Ovary (tissue), 10 donors: ENCODE measurements at places on chromosomes 11 and 22. TPM values are rescaled to one million over a fixed set of nuclear protein-coding genes. Genes with fewer than 3 reads are reported as not detected.

GRCh38 chr11:44016546-44017442 lies 31.0 kb upstream of the ACCSL start:
- no peak for DNase-seq

DNA sequence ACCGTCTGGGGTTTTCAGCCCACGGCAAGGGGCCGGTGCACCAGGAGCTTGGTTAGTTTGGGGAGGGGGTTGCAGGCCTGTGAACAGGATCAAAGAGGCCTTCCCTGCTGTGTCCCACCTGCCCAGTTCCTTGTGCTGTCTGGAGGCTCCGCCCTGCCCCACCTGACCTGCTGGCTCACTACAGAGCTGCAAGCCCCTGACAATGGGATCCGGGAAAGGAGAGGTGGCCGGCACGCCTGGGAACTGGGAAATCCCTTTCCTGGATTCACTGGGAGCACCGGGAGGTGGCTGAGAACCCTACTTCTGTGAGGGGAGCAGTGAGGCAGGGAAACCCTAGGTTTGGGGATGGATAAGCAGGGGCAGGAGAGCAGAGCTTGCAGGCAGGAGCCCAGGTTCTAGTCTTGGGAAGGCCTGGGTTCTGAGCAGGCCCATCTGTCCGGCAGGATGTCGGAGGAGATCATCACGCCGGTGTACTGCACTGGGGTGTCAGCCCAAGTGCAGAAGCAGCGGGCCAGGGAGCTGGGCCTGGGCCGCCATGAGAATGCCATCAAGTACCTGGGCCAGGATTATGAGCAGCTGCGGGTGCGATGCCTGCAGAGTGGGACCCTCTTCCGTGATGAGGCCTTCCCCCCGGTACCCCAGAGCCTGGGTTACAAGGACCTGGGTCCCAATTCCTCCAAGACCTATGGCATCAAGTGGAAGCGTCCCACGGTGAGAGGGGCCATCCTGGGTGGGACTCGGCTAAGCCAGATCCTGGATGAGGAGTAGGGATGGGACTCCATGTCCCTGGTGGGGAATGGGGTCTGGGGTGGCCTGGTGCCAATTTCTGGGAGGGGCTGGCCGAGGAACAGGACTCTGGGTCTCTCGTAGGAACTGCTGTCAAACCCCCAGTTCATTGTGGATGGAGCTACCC lies 786 bp downstream of the CAPN1 start:
- peak; percentile 48 for DNase-seq

DNA sequence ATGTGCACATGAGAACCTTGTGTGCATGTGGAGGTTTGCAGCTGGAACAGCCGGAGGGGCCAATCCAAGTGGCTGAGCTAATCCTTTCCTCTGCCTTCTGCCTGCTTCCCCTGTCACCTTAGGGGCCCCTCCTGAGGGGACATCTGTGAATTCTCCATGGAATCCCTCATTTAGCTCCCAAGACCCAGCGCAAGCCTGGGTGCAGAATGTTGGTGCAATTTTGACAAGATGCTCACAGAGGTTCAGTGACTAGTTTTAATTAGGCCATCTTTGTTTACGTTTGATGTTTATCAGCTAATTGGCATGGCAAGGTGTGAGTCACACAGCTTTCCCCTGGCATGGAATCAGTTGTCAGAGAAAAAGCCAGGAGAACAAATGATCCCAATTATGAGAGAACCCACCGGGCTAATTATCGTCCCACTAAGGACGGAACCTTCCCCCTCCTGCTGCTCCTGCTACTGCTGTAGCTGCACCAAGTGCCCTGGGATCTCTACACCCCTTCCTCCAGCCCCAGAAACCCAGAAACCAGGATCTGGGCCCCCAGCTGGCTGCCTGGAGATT lies 63.6 kb upstream of the PAX6 start:
- DNase-seq, result no peak

DNA sequence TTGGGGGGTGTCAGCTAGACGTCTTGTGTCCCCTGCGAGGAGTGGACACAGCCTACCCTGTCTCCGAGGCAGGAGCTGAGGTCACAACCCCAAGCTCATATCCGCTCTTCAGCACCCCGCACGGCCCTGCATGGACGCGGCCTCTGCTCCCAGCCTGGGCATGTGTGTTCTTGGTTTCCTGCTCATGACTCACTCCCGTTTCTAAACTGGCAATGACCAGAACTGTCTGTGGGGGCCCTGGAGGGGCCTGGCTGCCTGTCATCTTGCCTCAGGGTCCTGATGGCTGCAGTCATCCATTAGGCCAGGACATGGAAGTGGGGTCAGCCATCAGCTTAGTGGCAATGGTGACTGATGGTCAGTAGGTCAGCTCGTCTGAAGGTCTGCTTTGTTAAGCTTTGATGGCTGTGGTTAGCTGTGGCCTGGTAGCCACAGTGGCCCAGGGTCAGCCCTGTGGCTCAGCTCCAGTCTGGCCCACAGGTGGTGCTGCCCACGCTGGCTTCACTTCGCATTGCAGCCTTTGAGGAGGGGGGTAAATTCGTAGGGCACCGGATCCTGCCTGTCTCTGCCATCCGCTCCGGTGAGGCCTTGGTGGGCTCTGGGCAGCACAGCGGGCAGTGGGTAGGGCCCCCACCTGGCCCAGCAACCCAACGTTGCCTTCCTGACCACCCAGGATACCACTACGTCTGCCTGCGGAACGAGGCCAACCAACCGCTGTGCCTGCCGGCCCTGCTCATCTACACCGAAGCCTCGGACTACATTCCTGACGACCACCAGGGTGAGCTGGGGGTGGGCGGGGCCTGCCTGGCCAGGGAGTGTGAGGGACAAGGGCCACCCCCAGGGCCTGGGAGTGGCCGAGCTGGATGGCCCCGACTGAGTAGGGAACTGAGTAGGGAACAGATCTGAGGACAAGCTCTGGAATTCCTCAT lies 12.0 kb downstream of the PLCB3 start:
- DNase-seq, result no peak

- no peak for DNase-seq
Measured at GRCh38 chr22:28716686-28717085, 24.9 kb downstream of the CHEK2 start.

DNA sequence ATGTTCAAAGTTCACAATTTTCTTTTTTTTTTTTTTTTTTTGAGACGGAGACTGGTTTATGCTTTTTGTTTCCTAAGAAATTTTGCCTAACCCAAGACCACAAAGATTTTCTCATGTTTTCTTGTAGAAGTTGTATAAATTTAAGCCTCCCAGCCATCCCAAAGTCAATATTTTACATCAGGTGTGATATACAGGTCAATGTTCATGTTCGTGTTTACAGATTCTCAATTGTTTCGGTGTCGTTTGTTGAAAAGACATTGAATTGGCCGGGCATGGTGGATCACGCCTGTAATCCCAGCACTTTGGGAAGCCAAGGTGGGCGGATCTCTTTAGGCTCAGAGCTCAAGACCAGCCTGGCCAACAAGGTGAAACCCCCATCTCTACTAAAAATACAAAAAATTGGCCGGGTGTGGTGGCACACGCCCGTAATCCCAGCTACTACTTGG lies 15.4 kb downstream of the FRMD8 start:
- no peak for DNase-seq

- no peak for DNase-seq
Measured at GRCh38 chr11:3962406-3962840, 107.0 kb downstream of the STIM1 start.

DNA sequence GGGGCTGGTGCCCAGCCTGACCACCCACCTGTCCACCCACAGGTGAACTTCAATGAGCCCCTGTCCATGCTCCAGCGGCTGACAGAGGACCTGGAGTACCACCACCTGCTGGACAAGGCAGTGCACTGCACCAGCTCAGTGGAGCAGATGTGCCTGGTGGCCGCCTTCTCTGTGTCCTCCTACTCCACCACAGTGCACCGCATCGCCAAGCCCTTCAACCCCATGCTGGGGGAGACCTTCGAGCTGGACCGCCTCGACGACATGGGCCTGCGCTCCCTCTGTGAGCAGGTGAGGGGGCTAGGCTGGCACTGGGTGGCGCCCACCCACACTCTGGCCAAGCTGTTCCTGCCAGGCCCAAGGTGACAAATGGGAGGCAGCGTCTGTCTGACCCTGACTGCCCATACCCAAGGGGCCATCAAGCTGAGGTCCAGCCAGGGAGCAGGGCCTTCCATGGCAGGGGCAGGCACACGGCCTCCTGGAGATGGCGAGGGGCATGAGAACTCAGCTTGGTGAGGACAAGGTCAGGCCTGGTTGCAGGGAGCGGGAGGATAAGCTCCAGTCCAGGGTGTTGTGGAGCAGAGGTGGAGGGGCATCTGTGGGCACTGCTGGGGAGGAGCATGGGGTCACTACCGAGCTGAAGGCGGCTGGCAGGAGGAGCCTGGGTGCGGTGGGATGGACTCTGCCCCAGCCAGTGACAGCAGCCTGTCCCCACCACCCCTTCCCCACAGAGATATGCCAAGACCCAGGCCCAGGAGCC lies 77.7 kb downstream of the MORC2 start:
- peak; percentile 41 for DNase-seq

GRCh38 chr22:42630901-42631602 lies 9.3 kb downstream of the ATP5MGL start:
- DNase-seq, result no peak

DNA sequence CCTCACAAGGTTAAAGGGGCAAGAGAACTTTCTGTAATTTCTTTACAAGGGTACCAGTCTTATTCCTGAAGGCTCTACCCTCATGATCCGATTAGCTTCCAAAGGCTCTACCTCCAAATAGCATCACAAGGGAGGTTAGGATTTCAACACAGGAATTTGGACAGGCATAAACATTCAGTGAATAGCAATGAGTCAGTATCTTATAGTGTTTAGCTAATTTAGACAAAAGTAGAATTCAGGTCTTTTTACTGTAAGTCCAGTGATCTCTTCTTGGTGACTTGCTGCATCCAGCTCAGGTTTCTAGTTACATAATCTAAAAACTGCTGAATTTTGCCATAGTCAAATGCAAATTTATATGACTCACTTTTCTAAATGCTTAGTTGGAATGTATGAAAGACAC lies 1995.6 kb upstream of the RAG2 start:
- no peak for DNase-seq

- no peak for DNase-seq
Measured at GRCh38 chr11:130475426-130476053, 27.1 kb downstream of the ADAMTS15 start.

DNA sequence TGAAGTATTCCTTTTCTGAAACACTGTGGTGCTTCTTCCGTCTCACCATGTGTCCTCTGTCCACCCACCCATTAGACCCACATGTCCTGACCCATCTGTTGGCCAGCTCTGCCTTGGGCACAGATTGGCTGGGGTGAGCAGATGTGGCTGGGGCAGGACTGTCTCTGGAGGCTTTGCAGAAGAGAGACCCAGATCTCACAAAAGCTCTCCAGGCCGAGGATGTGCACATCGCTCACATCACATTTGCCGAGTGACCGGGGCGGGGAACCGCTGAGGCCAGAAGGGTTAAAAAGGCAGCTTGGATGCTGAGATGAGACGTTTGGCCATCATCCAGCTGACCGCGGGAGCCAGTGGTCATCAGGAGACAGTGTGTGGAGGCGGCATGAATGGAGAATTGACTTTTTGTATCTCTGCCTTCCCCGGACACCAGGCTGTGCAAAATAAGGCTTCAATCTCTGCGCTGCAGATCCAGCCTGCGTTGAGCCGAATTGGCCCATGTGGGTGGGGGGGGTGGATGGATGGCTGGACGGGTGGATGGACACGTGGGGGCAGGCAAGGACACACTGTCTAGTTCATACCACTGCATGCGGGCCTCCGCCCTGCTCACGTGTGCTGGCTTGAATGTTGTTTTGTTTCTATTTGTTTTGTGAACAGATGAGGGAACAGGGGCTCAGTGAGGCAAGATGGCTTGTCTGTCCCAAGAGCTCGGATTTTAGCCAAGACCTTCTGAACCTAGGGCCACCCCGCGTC lies 6.1 kb downstream of the IFITM10 start:
- DNase-seq, result peak; percentile 48

DNA sequence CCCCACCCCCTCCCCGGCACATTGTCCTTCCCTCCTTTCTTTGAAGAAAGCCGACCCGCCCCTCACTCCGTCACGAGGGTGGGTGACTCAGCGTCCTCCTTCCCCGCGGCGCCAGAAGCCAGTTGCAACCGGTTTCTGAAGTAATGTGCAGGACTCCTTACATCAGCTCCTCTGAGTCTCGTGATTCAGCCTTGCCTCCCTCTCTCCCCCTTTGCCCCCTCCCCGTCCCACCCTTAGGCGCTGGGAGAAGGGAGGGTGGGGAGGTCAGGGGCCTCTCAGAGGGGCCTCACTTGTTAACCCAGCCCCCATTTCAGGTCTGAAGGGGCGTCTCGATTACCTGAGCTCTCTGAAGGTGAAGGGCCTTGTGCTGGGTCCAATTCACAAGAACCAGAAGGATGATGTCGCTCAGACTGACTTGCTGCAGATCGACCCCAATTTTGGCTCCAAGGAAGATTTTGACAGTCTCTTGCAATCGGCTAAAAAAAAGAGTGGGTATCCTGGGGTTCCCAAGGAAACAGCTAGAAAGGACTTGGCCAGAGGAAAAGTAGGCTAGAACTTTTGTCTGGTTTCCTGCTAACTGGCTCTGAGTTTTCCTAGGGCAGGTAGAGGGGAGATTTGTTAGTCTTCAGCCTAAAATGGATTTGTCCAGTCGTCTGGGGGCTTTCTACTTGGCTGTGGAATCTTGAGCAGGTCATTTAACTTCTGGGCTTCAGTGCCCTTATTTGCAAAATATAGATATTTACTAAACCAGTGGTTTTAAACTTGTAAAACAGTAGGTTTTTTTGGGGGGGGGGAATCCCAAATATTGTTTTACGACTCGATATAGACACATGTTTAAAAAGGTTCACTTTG lies 1.1 kb downstream of the SLC3A2 start:
- DNase-seq, result peak; percentile 95

DNA sequence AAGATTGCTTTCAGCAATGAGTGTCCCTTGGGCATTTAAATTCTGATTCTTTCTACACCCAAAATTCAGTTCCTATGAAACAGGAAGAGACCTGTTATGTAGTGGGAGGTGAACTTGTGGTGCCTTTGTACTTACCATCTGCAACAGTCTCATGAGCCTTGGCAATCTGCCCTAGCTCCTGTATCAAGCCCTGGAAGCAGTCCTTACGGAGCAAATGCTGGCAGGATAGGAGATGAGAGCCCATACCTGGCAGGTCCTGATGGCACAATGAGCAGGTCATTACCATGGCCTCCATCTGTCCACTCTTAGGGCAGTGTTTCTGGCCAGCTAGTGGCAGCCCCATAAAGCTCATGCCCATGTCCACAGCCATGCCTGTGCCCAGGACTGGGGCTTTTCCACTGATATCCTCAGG lies 10.8 kb downstream of the TRIM66 start:
- DNase-seq, result peak; percentile 60

The AIP gene
- total RNA-seq, result 65.4 TPM

The TUBA8 gene
- 1.6 TPM for total RNA-seq

The TRIM3 gene
- total RNA-seq, result 18.4 TPM

The RAG1 gene
- total RNA-seq, result 0.54 TPM

The RAB36 gene
- total RNA-seq, result 4.7 TPM

The CASP12 gene
- 2.2 TPM for total RNA-seq

The TRIM48 gene
- total RNA-seq, result not detected

The SULT4A1 gene
- 1.0 TPM for total RNA-seq

The OR8D1 gene
- not detected for total RNA-seq

The SERPIND1 gene
- total RNA-seq, result 0.61 TPM
